ENCODE measurements at places on chromosomes 2 and 18. TPM values are rescaled to one million over a fixed set of nuclear protein-coding genes. Genes with fewer than 3 reads are reported as not detected.

DNA sequence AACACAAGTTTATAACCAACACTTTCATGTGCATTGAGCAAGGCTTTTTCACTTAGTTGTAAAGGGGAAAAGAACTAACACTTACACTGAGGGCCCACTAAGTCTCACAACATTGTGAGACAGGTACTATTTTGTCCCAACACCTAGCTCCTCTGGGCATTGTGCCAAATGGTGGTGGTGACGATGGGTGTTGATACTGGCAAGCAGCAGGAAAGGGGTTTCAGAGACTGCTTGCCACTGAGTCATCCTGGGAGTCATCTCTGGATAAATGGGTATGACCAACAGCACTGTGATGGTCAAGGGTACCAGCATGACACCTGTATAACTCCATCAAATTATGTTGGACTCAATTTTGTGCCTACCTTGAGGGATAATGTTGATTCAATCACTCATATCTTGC lies 138.8 kb upstream of the ITGA6 start:
- H3K4me3 ChIP-seq: no peak overlapping the region
- H3K27ac ChIP-seq: no peak overlapping the region
- H3K4me1 ChIP-seq: peaks cover 10% of the 10 kb centered on the region
- no peak for DNase-seq

- no peak overlapping the region for H3K4me3 ChIP-seq
- no peak for DNase-seq
- H3K27me3 ChIP-seq: no peaks in the 10 kb centered on the region
- H3K4me1 ChIP-seq: no peaks in the 10 kb centered on the region
- H3K27ac ChIP-seq: no peak overlapping the region
Observed at GRCh38 chr2:42084231-42084671, 36.4 kb downstream of the PKDCC start.

DNA sequence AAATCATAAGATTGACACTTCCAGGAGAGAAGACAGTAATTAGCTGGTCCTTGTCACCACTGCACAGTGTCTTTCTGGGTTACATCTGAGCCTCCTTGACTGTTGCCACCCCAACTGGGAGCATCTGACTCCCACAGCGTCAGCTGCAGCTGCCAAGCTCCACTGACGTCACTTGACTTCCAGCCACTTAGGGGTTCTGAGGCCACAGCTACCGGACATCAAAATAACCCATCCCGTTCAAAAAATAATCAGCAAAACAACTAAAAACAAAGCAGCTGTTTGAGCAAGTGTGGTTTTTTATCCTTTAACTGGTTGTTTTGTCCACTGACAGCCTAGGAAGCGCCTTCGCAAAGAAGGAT lies 206.5 kb upstream of the AGAP1 start:
- no peaks in the 10 kb centered on the region for H3K4me1 ChIP-seq
- no peaks in the 10 kb centered on the region for H3K36me3 ChIP-seq
- H3K4me3 ChIP-seq: no peak overlapping the region

Gene AOX1
- 5.6 TPM for total RNA-seq

Gene SNRPD1
- total RNA-seq: 184 TPM

Gene CDH20
- 0.13 TPM for total RNA-seq

All from H1 (cell line).